NCI-H460 (cell line): ENCODE measurements at places on chromosomes 1 and 21.

GRCh38 chr1:112625696-112626095 is 6.1 kb downstream of the CAPZA1 start:
- DNase-seq = no peak

DNA sequence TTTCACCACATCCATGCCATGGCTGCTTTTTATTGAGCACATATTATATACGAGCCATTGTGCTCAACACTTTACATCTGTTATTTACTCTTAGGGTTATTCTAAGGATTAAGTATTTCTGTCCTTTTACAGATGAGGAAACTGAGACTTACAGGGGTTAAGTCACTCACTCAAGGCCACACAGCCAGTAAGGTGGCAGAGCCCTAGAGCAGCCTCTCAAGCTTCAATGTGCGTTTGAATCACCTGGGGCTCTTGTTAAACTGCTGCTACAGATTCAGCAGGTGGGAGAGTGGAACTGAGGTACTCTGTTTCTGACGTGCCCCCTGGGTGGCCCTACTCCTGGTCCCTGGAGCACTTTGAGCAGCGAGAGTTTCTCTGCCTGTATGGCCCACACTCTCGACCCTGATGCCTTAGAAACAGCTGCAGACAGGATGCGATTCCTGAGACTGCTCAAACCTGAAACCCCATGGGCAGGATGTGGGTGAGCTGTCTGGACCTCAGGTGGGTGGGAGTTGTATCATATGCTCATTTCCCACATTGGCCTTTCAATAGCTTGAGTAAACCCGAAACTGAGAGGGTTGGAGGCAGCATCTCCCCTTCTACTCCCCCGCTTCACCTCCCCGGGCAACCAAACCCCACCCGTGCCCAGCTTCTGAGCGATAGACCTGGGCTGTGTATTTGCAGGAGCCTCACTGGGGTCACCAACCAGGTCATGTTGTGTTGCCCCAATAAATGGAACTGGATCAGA is 59.3 kb downstream of the MAN1C1 start:
- no peak for DNase-seq

DNA sequence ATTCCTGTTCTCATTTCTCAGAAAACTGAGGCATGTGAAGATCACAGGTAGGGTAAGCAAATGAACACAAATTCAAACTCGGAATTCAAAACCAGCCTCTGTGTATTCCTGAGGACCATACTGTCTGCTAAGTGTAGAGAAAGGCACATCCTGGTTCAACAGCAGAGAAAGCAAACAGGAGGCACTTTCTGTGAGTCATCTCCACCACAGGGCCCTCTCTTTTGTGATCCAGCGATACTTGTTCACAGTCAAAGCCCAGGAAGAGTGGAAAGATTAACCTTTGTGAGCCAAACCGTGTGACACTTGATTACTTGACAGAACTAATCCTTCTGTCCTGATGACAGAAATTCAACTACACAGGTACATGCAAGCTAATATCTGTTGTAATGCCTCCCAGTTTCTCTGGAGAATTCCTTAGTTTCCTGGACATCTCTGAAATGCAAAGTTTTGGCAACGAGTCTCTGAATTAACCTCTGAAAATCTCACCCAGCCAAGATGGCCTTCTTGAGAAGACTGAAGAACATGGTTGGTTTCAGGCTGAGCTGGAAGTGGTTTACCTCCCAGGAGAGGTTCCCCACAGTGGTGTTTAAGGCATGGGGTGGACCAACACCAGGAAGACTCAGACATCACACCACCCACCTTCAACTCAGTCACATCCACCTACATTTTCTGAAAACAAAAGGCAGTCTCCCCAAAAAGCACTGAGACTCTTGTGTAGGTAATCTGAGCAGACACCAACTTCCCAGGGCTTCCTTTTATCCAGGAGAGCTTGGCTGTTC is 98.2 kb upstream of the ERG start:
- DNase-seq = no peak

GRCh38 chr1:230240446-230241086 is 173.5 kb downstream of the GALNT2 start:
- DNase-seq = no peak

DNA sequence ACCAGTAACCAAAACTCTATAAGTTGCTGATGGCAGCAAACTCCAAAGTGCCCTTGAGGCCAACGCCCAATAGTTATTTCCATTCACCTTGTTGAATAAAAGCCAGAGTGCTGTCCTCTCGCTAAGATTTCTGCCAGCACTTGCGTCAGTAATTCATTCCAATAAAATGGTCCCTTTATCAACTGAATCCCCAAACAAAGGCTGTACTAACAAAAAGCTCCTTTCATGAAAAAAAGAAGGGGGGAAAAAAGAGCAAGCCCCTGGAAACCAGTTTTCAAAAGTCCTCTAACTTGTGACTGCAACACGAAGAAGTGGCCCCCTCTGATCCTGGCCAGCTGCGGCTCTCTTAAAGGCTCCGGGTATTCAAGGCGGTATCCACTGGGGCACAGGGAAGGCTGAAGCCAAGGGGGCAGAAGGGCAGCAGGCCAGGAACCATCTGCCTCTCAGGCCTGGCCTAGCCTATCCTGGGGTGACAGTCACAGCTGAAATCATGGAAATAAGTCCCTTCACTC is 55.8 kb upstream of the ZNF326 start:
- DNase-seq = no peak

GRCh38 chr1:199041173-199041914 is 402.5 kb downstream of the PTPRC start:
- DNase-seq = no peak
